ENCODE measurements at places on chromosomes 3 and 15. TPM values are rescaled to one million over a fixed set of nuclear protein-coding genes. Genes with fewer than 3 reads are reported as not detected.

NEK10 gene
- polyA plus RNA-seq, result 4.0 TPM

RSRC1 gene
- polyA plus RNA-seq, result 25.8 TPM

GCNT3 gene
- polyA plus RNA-seq, result 0.13 TPM

CACNA1D gene
- 1.6 TPM for polyA plus RNA-seq

DNA sequence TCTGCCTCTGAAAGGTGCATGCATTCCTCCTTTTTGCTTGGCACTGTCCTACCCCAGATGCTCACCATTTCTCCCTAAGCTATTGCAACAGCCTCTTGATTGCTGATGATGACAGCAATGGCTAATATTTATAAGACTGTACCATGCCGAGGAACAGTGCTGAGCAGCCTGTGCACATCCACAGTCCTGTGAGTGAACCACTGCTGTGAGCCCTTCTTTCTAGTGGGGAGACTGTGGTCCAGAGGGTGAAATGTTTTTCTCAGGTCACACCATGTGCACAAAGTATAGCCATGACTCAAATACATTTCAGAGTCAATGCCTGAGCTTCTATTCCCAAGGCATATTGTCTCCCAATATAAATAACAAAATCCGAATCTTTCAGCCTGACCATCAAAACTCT is 231.2 kb upstream of the LRTM1 start:
- no peak for DNase-seq

DNA sequence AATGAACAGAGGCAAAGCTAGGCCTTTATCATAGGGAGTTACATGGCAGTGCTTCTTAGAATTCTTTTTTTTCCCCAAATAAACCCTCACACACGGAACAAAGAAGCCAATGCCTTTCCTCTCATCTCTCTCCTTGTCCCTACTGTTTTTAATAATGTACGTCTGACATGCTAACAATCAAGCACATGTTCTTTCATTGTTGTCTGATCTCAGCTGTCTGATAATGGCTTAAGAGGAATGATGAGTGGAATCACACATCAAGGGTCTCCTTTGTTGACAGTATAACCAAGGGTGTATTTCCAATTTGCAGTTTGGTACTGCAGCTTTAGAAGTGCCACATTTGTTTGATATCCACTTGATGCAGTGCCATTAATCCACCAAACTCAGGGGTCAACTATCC is 34.8 kb upstream of the EPHA3 start:
- no peak for DNase-seq

DNA sequence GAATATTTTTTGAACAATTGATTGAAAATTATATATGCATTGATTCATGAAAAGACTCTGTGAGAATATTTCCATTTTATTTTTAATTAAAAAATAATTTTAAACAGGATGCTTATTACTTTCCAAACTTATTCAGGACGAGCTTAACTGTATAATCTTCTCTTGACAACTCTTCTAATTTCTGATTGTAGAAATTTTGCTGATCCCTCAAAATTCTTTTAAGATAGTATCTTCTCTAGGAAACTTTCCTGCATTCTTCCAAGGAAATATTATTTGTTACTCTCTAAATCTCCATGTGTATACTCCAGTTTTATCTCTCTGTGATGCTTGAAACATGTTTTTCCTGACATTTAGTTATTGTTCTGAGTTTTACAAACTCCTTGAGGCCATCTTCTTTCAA is 197.2 kb downstream of the BCHE start:
- DNase-seq, result no peak

- no peak for DNase-seq
Measured at GRCh38 chr3:155431856-155432570, 138.5 kb upstream of the STRIT1 start.

DNA sequence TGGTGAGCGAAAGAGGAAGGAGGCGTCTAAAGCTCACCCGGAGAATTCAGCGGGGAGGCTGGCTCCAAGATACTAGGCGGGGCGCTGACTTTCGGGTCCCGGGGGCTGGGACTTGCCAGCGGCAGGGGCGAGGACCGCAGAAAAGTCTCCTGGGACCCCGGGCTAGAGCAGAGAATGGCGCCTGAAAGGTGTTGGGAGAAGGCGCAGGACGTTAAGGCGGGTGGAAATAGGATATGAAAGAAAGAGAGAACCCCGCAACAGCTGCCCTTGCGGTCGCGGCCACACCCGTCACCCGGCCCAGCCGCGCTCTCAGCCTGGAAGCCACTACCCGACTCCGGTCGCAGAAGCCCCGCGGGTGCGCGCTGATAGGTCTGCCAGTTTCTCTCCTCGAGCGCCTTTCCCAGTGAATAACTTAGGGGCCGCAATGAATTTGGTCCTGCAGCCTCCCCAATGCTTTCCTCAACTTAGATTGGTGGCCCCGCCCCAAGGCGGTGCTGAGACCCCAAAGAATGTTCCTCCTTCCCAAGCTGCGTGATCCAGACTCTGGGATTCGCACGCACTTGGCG is 604 bp downstream of the LTK start:
- DNase-seq, result peak; percentile 46

DNA sequence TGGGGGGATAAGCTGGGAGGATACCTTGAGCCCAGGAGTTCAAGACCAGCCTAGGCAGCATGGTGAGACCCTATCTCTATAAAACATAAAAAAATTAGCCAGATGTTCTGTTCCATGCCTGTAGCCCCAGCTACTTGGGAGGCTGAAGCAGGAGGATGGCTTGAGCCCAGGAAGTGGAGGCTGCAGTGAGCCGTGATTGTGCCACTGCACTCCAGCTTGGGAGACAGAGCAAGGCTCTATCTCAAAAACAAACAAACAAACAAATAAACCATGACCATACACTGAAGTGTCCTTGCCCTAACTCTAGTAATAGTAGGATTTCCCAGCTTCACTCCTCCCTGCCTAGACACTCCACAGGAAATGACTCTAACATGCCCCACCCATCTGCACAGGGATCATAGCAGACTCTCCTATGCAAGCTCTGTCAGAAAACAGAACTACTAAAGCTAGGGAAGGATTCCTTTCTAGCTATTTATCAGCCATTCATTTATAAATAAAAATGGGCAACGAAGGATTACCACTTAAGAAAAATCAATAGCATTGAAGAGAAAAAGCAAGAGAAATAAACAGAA is 4.6 kb downstream of the ERICH6 start:
- no peak for DNase-seq

- no peak for DNase-seq
Measured at GRCh38 chr15:89781055-89781454, 4.9 kb downstream of the MESP2 start.

GRCh38 chr3:64815789-64816188 is 128.0 kb upstream of the ADAMTS9 start:
- DNase-seq, result no peak

DNA sequence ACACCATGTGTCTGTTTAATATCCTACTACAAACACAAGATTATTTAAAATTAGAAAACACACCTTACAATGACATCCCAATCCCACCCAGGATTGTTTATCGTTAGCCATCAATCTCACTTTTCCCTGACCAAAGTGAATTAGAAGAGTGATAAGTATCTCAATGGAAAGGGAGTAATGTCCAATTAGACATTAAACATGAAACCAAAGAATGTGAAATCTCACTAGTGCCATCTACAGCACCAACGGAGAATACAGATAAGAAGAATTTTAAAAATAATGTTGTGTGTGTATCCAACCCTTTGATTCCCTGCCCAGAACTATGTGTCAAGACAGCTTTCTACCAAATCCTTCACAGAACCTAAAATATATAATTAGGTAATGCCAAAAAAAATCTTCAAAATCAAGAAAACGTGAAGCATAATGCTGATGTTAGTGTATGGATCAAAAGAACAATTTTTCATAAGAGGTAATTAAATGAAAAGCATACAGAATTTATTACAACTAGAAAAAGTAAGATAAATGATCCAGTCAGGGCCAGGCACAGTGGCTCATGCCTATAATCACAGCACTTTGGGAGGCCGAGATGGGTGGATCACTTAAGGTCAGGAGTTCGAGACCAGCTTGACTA is 64.2 kb downstream of the SCAPER start:
- peak; percentile 6 for DNase-seq

DNA sequence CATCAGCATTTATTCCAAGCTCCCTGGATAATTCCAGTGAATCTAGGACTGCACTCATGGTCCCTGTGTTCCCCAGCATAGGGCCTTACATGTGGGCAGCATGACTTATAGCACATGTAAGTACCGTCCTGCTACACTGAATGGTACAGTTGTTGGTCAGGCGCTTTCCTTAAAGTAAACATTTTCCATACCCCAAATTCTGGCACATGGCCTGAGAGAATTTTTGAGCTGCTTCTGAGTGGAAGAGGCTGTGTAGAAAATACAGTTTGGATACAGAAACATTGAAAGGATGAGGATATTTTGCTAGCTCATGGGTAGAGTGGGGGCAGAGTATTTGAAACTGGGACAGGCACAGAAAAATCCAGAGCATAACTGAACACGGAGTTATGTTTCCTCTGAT is 27.6 kb downstream of the CORO2B start:
- no peak for DNase-seq

DNA sequence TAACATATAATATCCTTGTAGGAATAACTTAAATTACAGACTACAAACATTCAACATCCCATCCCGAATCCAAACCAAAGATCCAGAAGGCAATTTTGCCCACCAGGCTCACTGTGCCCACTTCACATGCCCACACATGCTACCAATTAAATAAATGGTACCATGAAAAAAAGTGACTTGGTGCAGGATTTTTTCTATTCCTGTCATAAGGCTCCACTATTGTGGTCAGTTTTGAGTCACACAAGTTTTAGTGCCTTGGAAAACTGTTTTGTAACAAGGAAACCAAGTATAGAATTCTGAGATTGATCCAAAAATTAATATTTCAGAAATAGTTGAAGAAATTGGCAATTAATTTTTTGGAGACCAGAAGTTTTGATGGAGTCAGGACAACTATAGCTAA is 470.1 kb upstream of the THBS1 start:
- DNase-seq, result no peak

DNA sequence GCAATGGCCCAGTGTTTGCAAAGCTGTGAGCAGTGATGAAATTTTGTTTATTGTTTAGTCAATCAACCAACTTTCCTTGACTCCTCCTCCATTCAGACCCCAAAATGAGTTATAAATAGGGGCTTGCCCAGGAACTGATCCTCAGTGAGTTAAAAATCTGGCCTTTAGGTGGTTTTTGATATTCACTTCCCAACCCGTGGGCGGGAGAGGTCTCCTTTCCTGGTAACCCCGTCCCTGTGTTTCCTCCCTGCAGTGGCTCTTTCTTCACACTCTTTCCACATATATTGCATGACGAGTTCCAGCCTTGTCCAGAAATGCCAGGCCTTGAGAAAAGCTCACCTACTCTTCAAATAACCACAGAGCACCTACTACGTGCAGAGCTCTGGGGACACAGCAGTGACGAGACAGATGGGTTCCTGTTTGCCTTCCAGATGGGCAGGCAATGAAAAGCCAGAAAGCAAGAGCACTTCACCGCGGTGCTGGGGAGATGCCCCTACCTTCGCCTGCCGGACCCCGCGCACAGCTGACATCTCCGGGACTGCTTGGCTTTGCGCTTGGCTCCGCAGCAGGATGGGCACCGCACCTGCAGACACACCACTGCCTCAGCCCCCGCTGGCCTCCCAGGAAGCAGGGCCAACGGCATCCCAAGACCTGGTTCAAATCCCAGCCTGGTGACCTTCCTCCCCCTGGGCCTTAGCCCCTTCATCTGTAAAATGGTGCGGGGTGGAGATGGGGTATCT is 17.2 kb downstream of the SSUH2 start:
- no peak for DNase-seq

DNA sequence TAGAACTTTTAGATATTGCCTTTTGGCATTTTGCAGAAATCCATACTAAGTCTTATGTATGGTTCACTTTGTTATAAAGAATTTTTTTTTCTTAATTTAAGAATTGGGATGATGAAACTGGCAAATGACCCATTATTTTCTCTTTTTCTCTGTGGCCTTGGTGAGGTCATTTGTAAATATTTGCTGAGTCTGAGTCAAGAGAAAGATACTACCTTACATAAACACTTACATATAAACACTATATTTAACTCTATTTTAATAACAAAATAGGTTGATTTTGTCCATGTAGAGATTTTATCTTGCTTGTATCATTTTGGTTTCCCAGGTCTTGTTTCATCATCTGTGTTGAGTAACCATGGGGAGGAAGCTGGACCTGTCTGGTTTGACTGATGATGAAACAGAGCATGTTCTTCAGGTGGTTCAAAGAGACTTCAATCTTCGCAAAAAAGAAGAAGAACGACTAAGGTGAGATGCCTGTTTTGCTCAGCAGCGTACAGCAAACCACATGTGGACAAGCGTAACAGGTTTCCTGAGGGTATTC is 91.1 kb downstream of the MYRIP start:
- DNase-seq, result no peak
